ENCODE measurements at places on chromosomes 1 and 21.
A peak's percentile ranks its signal among the peaks of the same experiment; 100 is the strongest.

DNA sequence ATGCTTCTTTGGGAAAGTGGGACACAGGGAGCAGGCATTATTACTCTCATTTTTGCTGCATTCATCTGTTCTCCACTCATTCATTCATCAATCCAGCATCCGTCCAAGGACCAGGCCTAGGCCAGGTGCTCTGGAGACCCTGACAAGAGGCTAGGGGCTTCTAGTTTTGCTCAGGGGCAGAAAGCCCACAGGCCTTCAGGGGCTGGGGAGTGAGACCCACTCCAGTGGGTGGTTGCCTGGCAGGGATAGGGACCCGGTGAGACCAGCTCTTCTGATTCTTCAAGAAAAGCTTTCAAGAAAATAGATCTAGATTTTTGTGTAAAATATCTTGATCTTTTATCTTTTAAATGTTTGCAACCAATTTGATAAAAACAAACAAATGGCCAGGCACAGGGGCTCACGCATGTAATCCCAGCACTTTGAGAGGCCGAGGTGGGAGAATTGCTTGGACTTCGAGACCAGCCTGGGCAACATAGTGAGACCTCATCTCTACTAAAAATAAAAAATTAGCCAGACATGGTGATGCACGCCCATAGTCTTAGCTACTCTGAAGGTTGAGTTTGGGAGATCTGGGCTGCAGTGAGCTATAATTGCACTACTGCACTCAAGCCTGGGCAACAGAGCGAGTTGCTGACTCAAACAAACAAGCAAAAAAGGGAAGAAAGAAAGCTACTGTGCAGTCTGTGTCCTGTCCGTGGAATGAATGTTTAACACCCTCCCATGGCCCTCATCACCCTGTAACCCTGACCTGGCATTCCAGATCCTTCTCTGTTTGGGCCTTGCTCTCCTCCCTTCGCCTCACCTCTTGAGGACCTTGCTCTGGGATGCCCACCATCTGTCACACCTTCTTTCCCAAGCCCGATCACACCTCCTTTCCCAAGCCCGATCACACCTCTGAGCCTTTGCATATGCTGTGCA is 17.3 kb upstream of the LRP8 start:
- DNase-seq: no peak

GRCh38 chr1:41547336-41547735 is 62.9 kb upstream of the EDN2 start:
- no peak for DNase-seq

- DNase-seq: peak; percentile 28
Measured at GRCh38 chr1:178282949-178283367, 189.1 kb downstream of the RASAL2 start.

DNA sequence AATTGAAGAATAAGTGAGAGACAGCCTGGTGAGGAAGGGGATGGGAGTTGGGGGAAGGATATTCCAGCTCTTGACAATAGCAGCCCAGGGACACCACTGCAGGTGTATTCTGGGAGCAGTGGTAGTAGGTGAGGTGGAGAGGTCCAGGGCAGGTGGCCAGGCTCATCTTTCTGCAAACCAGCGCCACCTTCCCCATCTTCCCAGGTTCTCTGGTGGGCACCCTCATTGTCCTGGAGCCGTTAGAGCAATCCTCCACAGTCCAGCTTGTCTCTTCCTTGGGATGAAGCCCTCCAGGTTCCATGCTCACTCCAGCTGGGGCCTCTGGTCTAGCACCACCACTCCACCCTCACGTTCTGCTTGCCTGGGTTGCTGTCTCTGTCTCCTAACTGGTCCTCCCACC is 97.0 kb downstream of the IER5 start:
- DNase-seq: no peak

- no peak for DNase-seq
Measured at GRCh38 chr1:220878191-220879075, 810 bp upstream of the HLX start.

DNA sequence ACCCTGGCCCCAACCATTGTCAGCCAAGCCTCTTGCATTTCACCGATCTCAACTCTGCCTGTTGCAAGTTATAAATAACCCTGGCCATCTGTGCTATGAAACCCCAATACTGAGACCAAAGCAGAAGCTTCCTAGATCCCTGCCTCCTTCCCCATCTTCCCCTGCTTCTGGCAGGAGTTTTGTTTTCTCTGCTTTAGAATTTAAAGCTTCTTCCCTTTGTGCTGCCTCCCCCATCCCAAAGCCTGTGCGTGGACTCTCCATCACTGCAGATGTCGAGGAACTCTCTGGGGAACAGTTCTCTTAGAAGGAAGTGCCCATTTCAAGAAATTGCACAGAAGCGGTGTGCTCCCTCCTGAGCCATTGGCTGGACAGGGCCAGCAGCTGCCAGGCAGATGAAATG is 17.4 kb upstream of the MYOG start:
- DNase-seq: no peak

- DNase-seq: no peak
Measured at GRCh38 chr21:26965907-26966581, 844 bp downstream of the ADAMTS5 start.

GRCh38 chr1:229180161-229180560 is 90.8 kb upstream of the RAB4A start:
- DNase-seq: no peak

DNA sequence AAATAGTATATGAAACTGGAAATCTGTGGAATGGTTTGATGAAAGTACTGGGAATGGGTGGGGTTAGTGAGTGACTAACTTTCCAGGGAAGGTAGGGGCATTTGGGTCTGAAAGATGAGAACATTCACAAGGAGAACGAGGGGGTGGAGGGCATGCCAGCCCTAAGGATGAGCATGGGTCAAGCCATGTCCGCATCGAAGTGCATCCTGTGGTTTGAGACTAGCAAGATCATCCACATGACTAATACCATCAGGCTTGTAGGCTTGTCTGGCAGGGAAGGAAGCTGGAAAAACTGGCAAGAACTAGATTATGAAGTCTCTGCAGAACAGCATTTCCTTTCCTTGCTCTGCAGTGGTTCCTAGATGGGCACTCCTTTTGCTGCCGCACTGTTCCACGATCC is 70.4 kb upstream of the UBE2U start:
- peak; percentile 72 for DNase-seq

- DNase-seq: no peak
Measured at GRCh38 chr1:7613851-7614205, 157.3 kb upstream of the VAMP3 start.

DNA sequence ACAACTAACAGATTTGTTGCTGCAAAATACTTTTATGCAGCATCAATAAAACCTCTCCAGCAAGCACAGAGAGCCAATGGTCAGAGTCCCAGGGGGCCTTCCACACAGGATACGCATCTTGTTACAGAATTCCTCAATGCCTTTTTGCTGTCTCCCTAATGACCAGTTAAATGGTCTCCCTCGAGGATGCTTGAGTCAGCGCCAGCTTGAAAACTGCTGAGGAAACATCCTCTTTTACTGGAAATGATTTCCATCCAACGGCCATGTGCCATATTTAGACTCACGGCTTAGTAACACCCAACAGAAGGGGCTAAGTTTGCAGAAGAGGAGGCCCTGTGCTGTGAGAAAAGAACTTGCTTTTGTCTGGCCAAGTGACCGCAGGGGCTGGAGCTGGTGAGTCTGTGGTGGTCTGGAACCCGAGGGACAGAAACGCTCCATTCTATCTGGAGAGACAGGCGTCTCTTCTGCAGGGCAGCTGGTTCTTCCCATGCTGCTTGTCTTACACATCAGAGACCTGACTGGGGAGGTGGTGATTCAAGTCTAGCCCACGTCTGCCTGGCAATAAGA is 496.4 kb downstream of the SETD4 start:
- peak; percentile 87 for DNase-seq

DNA sequence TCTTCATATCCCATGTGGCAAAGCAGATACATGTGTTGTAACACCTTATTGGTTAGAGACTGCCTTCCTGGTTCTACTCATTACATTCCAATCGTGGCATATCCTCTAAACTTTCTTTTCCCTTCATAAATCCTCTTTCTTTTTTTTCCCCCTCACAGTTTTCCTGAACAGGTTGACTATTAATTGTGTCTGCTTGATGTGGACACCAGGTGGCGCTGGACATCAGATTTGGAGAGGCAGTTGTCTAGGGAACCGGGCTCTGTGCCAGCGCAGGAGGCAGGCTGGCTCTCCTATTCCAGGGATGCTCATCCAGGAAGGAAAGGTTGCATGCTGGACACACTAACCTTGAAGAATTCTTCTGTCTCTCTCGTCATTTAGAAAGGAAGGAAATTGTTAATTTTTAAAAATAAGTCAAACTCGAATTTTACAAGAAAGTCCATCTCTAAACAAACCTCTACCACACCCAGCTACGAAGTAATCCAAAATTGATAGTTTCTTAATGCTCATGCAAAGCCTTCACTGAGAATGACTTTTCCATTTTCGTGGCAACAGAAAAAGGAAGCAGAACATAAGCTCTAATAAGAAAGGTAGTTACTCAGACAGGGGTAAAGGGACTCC is 59.4 kb upstream of the ASB17 start:
- peak; percentile 72 for DNase-seq

DNA sequence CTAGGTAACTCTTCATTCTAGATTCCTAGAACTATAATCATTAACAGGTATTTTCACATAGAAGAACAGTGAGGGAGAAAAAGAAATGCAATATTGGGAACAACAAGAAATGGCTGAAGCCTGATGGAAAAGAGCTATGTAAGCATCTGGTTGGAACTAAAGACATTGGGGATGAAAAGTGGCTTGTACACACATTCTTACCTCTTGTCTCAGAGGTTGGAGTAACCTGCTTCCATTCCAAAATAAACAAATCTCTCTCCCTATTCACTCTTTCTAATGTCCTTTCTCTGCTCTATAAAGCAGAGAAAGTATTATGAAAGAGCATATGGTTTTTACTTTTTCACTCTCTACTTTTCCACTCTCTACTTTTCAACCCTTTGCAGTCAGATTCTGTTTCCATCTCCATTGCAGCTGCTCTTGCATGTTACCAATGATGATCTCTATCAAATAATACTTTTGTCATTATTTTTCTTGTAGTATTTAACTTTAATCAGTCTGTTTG is 37.5 kb downstream of the CMPK1 start:
- DNase-seq: no peak

GRCh38 chr1:23473037-23473800 is 10.8 kb downstream of the ASAP3 start:
- no peak for DNase-seq

GRCh38 chr1:235078480-235079381 is 49.9 kb downstream of the TOMM20 start:
- DNase-seq: no peak

DNA sequence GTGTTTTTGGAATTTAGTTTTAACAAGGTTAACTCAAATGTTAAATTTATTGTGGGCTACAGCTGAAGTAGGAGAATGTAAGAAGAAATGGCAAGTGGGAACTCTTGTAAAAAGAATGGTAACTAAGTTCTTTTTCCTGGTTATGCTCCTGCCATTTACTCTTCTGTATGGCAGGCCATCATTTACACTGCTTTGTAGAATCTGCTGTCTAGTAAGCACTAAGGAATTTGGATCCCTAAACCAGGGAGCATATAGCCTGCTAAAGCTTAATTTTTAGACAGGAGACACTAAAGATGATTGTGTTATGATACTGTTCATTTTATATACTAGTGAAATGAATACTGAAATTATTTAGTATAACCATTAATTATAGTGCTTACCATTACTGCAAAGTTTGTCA is 85.3 kb downstream of the CAMTA1 start:
- no peak for DNase-seq

- DNase-seq: no peak
Measured at GRCh38 chr1:118371612-118372011, 186.6 kb upstream of the SPAG17 start.

GRCh38 chr1:182392050-182393028 is 749 bp upstream of the GLUL start:
- DNase-seq: no peak

DNA sequence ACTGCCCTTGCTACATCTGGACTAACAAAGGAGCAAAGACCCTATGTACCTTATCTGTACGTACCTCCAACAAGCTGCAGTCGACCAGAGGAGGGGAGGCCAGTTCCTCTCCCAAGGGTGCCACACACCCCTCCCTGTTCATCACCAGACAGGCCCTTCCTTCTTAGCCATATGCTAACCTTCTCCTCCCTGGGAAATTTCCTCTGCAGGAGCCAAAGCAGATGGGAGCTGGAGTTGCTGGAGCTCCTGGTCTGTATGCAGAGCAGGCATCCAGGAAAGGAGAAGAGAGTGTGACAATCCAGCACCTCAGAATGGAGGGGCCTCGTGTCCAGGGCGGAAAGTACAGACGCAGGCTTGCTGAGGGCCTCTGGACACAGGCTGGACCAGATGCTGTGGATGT is 48.5 kb downstream of the C8B start:
- DNase-seq: no peak

- no peak for DNase-seq
Measured at GRCh38 chr1:201584471-201585092, 45.7 kb downstream of the NAV1 start.

- DNase-seq: peak; percentile 7
Measured at GRCh38 chr1:74468982-74469603, 43.3 kb downstream of the LRRC53 start.

GRCh38 chr1:76465030-76465429 is 390.5 kb downstream of the ST6GALNAC3 start:
- DNase-seq: no peak

DNA sequence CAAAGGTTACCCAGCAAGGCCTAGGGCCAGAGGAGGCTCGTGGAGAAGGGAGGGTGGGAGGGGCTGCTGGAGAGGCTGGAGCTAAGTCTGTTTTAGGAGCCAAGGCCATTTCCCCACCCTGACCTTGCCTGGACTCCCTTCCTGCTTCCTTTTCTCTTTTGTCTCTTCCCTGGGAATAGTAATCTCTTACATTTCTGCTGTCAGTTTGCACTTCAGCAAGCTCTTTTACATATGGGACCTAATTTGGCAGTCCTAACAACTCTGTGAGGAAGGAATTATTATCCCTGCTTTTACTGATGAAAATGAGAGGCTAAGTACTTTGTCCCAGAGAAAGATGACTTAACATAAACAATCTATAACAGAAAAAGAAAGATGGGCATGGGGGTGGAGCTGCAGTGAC is 13.8 kb downstream of the OPTC start:
- no peak for DNase-seq

DNA sequence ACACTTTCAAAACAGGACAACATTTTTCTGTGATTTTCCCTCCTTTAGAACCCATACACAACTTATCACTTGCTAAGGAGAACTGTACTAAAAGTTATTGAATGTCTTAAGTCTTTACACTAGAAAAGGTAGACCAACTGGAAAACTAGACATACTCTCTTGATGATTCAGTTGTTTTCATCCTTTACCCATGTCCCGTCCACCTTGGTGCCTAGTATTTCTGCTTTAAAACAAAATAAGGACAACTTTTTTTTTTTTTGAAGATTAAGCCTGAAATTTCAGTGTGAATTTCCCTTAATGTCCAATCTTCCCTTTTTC is 4.5 kb downstream of the CDKN2C start:
- no peak for DNase-seq

GRCh38 chr1:22930240-22930912 is 42.3 kb downstream of the LACTBL1 start:
- DNase-seq: peak; percentile 4

DNA sequence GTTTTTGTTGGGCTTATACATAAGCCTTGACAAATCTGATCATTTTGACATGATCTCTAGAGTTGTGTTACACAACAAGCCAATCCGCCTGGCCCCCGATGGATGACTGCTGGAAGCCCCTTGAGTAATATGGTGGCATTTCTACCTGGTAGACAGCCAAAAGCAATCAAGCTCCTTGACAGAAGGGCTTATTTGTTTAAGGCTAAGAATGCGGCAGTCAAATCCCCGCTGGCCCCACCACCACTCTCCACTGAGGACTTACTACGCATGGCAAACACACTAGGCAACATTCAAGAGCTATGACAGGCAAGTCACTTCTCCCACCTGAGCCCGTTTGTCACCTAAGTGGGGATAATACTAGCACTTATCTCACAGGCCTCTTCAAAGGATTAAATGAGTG is 33.4 kb upstream of the C1orf198 start:
- no peak for DNase-seq

All from AG09319 (cell line).